ENCODE measurements at places on chromosomes 16 and 17.

DNA sequence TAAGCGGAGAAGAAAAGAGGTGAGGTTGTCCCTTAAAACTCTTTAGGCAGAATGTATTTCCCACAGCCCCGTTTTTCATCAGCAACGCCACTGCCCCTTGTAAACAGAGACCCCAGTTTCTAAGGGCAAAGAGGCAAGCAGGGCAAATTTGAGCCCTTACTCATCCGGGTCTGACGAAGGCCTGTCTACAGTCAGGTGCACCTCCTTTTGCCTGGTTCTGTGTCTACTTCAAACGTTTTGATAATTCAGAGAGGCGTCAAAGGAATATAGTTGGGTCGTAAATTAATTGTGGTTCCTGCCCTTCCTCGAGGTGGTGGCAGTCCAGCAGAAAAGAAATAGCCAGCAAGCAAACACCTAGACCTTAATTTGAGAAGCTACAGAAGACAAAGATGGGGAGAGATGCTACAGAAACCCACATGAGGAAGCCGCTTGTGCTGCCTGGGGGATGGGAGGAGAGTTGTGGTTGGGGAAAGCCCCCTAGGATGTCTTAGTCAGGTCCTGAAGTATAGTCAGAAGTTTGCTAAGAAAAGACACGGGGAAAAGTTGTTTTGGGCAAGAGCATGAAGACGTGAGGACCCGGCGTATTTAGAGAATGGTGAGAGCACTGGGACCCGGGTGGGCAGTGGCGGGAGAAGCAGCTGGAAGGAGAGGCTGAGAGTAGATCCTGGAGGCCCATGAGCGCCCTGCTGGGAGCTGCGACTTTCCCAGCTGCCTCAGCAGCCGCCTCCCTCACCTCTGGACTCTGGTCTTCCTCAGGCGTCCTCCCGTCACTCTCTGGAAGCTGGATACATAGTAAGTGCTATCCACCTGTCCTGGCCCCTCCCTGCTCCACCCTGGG is 2.4 kb downstream of the FBRS start:
- DNase-seq: no peak

GRCh38 chr17:56831369-56832095 is 2.2 kb downstream of the C17orf67 start:
- DNase-seq: no peak

GRCh38 chr17:82281502-82282238 is 8.2 kb upstream of the CSNK1D start:
- DNase-seq: no peak

DNA sequence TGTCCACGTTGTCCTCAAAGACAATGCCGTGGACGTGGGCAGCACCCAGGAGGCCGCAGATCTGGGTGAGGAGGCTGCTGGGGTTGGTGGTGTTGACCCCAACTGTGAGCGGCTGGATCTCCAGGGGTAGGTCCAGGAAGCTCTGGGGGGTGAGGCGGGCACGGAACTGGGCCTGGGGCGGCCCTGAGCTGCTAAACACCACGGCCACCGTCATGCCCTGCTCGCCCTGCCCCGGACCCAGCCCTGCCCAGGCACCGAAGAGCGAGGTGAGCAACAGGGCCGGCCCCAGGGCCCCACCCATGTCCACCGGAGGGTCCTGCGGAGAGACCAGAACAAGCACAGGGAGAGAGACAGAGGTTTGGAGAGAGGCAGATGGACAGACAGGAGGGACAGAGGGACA is 4.9 kb downstream of the GRIN2C start:
- no peak for DNase-seq

GRCh38 chr16:48126801-48127644 is 28.8 kb downstream of the ABCC12 start:
- no peak for DNase-seq

- no peak for DNase-seq
Measured at GRCh38 chr16:49540836-49541235, 167.2 kb downstream of the C16orf78 start.

DNA sequence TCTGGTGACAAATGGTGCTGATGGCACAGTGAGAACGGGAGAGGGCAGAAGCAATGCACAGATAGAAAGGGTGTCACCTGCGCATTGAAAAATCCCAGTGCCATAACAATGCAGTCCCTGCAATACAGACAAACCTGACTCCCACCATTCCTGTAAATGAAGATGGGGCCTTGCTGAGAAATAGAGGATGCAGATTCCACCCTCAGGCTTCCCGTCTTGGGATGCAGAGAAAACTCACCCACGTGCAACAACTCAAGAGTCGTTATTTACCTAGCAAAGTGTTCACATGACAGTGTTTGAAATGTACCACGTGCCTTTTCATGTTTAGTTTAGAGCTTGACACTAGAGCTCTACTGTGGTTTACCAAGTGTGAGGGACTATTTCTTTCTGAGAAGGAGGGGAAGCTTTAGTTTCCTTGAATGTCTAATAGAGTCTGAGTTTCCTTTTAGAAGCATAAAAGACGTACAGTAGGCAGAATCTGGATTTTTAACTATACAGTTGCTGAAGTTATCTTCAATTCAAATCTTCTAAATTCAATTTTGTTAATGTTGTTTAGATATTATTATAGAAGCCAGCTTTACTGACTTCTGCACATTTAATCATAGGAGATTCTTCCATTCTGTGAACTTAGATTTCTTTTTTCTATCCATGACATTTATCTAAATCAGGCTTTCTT is 35.6 kb downstream of the WWOX start:
- no peak for DNase-seq

DNA sequence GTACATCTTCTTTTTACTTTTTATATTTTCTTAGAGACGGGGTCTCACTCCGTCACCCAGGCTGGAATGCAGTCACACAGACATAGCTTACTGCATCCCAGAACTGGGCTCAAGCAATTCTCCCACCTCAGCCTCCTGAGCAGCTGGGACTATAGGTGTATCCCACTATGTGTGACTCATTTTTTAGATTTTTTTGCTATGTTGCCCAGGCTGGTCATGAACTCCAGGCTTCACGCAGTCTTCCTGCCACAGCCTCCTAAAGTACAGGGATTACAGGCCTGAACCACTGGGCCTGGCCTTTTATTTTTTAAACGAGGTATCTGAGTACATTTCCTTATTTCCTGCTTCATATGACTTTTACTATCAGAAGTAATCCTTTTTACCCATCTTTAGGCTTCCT is 48.0 kb downstream of the GLG1 start:
- no peak for DNase-seq

DNA sequence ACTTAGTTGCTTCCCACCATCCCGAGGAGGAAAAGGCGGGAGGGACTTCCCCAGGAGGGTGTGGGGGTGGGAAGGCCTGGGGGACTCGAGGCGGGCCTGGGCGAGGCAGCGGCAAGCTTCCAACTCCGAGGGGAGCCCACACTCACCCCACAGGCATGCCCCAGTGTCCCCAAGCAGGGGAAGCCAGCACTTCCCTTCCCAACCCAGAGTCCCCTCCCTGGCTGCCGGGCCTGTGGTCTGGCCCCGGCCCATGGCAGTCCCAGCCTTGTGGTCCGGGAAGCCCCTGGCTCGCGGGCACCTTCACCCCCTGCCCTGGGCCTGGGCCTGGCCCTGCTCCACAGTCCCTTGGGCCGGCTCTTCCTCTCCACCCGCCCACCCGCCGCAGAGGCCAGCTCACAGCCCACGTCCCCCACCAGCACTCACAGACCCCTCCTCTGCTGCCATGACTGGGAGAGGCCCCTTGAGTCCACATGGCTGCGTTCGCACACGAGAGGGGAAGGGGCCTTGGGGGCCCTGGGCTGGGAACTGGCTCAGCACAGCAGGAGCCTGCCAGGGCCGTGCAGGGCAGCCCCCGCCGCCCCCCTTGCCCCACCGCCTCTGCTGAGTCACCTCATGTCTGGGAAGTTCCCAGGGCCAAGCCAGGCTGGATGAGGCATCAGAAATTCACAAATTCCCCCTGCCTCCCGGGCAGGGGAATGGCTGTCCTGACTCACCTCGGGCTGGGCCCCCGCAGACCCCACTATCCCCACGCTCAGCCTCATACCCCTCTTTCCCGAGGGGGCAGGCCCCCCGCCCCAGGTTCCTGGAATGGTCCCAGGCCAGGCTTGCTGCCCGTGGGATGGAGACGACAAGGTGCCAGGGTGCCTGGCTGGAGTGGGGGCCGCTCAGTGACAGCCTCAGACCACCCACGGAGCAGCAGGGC is 27.8 kb downstream of the BAHCC1 start:
- no peak for DNase-seq

GRCh38 chr16:89422905-89423630 is 67.3 kb downstream of the ANKRD11 start:
- DNase-seq: no peak

DNA sequence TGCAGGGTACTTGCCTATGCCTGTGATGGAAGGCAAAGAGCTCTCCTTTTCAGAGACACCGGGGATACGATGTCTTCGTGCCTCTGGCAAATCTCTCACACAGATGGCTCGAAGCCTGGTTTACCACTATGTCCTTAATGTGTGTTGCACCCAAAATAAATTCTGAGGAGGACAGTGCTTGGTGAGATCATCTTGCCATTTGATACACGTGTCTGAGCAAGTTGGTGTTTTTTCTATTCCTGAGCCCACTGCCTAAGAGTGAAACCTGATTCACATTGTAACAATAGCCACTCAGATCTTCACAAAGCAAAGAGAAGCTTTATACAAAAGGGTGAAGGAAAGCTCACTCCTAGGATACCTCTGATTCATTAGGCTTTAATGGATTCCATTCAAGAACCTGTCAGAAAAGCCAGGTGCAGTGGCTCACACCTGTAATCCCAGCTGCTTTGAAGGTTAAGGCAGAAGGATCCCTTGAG is 33.1 kb upstream of the AKAP1 start:
- no peak for DNase-seq

DNA sequence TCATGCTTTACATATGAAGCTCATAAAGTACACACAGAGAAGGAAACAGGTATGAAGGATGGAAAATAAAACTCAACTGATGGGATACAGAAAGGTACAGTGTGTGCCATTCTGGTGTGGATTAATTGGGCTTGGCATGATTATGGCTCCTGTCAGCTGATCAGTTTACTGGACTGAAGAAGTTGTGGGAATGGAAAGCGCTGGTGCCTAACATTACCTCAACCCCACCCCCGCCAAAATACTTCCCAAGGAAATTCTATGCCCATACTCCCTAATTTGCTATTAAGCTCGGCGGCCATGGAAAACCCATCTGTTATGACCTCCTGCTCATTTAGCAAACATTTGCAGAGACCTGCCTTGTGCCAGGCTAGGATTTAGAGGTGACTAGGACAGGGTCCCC is 16.6 kb upstream of the PMFBP1 start:
- DNase-seq: no peak

DNA sequence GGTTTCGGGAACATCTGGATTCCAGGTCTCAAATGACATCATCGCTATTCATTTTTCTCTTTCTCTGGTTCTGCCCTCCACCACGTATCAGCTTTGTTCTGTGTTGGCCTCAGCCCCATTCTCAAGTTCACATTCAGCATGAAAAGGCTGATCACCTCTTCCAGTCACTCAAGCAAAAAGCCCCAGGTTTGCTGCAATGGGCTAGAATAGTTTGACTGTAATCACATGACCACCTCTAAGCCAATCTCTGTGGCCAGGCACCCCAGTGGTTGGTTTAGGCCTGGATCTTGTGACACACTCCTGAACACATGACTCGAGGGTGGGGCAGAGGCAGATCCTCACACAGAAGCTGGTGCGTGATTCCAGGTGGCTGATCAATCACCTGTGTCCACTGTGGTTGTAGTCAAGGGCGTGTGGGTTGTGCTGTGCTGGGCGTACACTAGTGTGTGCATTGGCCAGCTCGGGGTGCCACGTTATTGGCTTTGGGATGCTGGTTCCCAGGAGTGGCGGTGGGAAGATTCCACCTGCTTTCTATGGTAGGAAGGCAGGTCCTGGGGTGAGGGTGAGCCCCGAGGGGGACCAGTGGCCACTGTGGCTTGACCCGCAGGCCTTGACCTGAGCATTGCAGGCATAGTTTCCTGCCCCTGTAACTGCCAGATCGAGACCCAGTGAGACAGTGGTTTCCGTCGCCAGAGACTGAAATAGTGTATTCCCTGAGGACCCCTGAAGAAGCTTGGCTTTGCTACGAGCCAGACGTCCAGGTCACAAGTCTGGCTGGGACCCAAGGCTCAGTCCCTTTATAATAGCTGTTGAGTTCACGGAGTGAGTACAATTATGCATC is 12.0 kb downstream of the EEF2K start:
- no peak for DNase-seq

GRCh38 chr17:1251866-1252608 is 18.2 kb upstream of the BHLHA9 start:
- no peak for DNase-seq

GRCh38 chr17:64133546-64134215 is 3.7 kb upstream of the ERN1 start:
- no peak for DNase-seq

GRCh38 chr17:33572615-33573014 is 279.5 kb upstream of the ASIC2 start:
- no peak for DNase-seq

DNA sequence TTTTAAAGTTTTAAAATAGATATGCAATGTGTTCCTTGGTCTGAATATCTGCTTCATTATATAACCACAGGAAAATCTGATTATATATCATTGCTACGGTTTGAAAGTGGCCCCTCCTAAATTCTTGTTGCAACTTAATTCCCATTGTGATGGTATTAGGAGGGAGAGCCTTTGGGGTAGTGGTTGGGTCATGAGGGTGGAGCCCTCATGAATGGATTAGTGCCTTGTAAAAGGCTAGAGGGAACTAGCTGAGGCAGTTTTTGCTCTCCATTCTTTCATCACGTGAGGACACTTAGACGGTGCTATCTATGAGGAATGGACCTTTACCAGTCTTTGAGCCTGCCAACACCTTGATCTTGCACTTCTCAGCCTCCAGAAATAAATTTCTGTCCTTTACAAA is 7.6 kb downstream of the ABCA6 start:
- no peak for DNase-seq

- no peak for DNase-seq
Measured at GRCh38 chr17:66691644-66692420, 143.1 kb upstream of the CACNG5 start.

DNA sequence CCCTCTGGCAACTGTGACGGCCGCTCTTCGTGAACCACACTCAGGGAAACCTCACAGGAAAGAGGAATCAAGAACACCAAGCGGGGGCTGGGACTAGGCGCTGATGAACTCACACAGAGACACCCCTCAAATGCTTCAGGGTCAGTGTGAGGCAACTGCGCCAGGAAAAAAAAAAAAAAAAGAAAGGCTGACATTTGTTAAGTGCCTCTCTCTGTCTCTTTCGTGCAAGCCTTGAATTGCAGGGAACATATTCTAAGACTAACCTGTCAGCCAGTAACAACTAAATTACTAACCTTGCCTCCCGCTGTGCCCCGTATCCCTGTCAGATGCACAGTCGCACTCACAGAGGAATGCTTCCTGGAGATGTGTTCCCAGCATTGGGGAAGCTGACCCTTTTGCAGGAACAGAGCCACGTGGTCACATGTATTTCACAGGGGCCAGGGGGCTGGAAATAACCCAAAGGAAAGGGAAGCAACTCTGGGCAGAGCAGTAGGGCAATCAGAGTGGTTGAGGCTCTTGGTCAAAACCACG is 247.8 kb downstream of the XYLT1 start:
- DNase-seq: no peak

DNA sequence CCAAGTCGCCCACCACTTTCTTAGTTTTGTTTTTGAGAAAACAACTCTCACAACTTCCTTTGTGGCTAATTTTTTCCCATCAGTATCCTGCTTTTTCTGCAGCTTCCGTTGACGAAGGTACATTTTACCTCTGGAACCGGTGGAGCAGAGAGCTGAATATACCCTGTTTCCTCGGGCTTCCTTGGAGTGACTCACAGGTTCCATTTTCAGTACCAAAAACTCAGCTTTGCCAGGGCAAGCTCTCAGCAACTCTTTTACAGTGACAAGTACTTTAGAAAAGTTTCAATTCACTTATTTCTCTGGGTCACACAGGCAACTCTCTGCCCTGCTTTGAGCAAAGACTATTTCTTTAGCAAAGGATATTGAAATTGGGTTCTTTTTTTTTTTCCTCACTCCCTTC is 318.9 kb downstream of the SNX29 start:
- DNase-seq: no peak

Measured in stimulated activated CD8-positive, alpha-beta memory T cell treated with anti-CD3 and anti-CD28 coated beads, Interleukin-15, amount 100 ng/mL, for 24 hours (primary cell).